Activated CD8-positive, alpha-beta T cell treated with anti-CD3 and anti-CD28 coated beads for 36 hours (primary cell): ENCODE measurements at places on chromosomes 3 and 15.

- no peak overlapping the region for H3K4me3 ChIP-seq
- H3K27me3 ChIP-seq: no peaks in the 10 kb centered on the region
- no peak overlapping the region for H3K27ac ChIP-seq
Measured at GRCh38 chr3:13215940-13216546, 142.8 kb upstream of the IQSEC1 start.

GRCh38 chr3:116135457-116136085, 309.7 kb downstream of the LSAMP start:
- H3K27me3 ChIP-seq: no peaks in the 10 kb centered on the region
- H3K36me3 ChIP-seq: no peaks in the 10 kb centered on the region
- no peak overlapping the region for H3K4me3 ChIP-seq

- peaks cover 6% of the 10 kb centered on the region for H3K27me3 ChIP-seq
- H3K4me1 ChIP-seq: peaks cover 6% of the 10 kb centered on the region
- no peaks in the 10 kb centered on the region for H3K36me3 ChIP-seq
- H3K4me3 ChIP-seq: no peak overlapping the region
- no peak for DNase-seq
Measured at GRCh38 chr15:88383354-88383753, 83.8 kb downstream of the MRPL46 start.

- no peak for DNase-seq
- no peak overlapping the region for H3K27ac ChIP-seq
- H3K4me1 ChIP-seq: no peaks in the 10 kb centered on the region
- no peaks in the 10 kb centered on the region for H3K27me3 ChIP-seq
Measured at GRCh38 chr3:102733791-102734563, 299.2 kb downstream of the ZPLD1 start.

DNA sequence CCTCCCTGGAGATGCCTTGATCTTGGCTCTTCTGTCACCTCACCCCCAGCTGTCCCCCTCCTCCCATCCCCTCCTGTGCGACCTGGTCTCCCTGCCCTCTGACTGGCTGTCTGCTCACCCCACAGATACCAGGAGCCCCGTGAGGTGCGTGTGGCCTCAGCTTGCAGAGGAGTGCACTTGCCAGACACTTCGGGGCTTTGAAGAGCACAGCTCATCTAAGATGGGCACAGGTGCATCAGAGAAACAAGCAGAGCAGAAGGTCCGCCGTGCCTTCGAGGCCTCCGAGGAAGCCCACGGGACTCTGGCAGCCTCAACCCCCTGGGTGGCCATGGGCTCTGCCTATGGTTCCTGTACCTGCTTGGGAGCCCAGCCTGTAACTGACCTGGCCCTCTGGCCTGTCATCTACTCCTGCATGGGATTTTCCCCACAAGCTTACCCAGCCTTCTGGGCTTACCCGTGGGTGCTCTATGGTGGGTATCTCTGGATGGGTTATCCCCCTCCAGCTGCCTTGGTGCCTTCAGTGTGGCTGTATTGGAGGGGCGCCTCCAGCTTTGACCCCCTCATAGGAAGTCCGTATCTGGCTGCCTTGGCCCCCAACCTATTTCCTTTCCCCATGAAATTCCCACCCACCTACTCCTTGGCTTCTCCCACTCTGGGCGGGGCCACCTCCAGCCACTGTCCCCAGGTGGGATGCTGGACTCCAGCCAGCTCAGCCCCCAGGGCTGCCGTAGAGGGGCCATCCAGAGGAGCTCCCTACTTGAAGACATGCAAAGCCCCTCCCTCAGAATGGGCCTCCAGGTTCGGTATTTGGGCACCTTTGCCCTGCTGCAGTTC, 3.8 kb downstream of the PRR23E start:
- no peak overlapping the region for H3K4me3 ChIP-seq
- no peak for DNase-seq
- H3K27me3 ChIP-seq: peaks cover 10% of the 10 kb centered on the region
- H3K27ac ChIP-seq: no peak overlapping the region
- H3K4me1 ChIP-seq: no peaks in the 10 kb centered on the region

DNA sequence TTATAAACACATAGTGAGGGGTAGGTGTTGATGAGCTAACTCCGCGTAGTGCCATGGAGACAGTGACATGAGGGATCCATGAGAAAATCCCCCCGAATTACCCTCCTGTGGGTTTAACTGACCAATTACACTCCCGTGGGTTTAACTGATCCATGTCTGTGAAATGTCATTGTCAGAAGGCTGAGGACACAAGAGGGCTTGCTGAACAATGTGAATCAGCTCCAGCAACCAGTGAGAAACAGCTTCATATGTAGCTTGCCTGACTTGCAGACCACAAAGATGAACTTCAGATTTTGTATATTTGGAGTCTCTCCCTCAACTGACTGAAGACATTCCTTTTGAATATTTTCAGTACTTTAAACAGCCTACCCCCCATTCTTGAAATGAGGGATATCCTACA, 144.9 kb downstream of the FBN1 start:
- no peaks in the 10 kb centered on the region for H3K27me3 ChIP-seq
- H3K36me3 ChIP-seq: no peaks in the 10 kb centered on the region
- H3K4me3 ChIP-seq: no peak overlapping the region
